Naive thymus-derived CD8-positive, alpha-beta T cell (primary cell): ENCODE measurements at places on chromosomes 7 and 10. TPM values are rescaled to one million over a fixed set of nuclear protein-coding genes. Genes with fewer than 3 reads are reported as not detected.
A peak's percentile ranks its signal among the peaks of the same experiment; 100 is the strongest.

GRCh38 chr10:33743429-33743857 is 409.0 kb upstream of the NRP1 start:
- H3K27ac ChIP-seq, result no peak overlapping the region
- H3K36me3 ChIP-seq, result no peaks in the 10 kb centered on the region
- no peak overlapping the region for H3K4me3 ChIP-seq
- no peak for DNase-seq
- no peaks in the 10 kb centered on the region for H3K27me3 ChIP-seq

DNA sequence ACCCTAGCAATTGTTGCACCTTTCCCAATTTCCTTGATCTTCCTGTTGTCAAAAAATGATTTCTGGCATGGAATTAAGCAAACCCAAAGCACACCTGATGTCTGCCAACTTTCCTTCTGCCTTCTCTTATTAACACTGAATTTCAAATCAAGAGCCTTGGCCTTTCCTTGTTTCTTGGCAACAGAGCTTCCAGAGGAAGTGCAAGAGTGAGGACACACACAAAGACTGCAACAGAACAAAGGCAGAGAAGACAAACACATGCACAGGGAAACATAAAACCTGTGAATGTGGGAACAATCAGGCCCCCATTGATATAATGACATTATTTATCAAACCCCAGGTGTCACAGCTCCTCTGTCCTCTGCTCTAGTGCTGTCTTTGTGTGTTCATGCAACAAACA is 73.0 kb upstream of the IL6 start:
- no peak overlapping the region for H3K27ac ChIP-seq
- peaks cover 1% of the 10 kb centered on the region for H3K4me1 ChIP-seq
- no peak for DNase-seq
- no peaks in the 10 kb centered on the region for H3K36me3 ChIP-seq
- no peaks in the 10 kb centered on the region for H3K27me3 ChIP-seq

DNA sequence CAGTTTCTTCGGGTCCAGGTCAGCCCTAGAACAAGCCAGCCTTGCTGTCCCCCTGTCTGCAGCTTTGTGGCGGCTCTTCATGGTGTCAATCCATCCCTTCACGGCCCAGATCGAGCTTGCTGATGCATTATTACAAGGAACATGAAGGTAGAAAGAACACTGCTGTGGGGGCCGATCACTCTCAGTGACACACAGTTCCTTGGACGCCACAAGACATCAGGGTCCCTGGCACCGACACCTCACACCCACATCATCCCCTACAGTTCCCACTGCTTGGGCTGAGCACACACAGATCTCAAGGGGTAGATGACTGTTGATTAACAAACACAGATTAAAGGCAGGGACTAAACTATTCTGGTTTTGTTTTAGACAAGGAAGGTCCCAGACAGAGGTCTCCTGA is 119.4 kb downstream of the KMT2E start:
- H3K4me3 ChIP-seq, result no peak overlapping the region
- DNase-seq, result no peak
- H3K4me1 ChIP-seq, result peaks cover 19% of the 10 kb centered on the region
- H3K27ac ChIP-seq, result peak overlapping the region; percentile 30
- no peaks in the 10 kb centered on the region for H3K27me3 ChIP-seq
- no peaks in the 10 kb centered on the region for H3K36me3 ChIP-seq

The CALY gene
- 0.22 TPM for polyA plus RNA-seq

The NXPH1 gene
- polyA plus RNA-seq, result not detected
